ENCODE measurements at places on chromosomes 4 and X. TPM values are rescaled to one million over a fixed set of nuclear protein-coding genes. Genes with fewer than 3 reads are reported as not detected.
A peak's percentile ranks its signal among the peaks of the same experiment; 100 is the strongest.

GRCh38 chr4:153954654-153955053 is 165.8 kb upstream of the SFRP2 start:
- H3K27ac ChIP-seq = no peak overlapping the region
- H3K4me3 ChIP-seq = no peak overlapping the region
- H3K36me3 ChIP-seq = no peaks in the 10 kb centered on the region
- no peaks in the 10 kb centered on the region for H3K27me3 ChIP-seq

- no peak for DNase-seq
- H3K4me3 ChIP-seq = peak overlapping the region; percentile 46
- no peaks in the 10 kb centered on the region for H3K36me3 ChIP-seq
- peaks cover 51% of the 10 kb centered on the region for H3K4me1 ChIP-seq
These were observed 689 bp downstream of the SSR4 start for GRCh38 chrX:153794897-153795816.

DNA sequence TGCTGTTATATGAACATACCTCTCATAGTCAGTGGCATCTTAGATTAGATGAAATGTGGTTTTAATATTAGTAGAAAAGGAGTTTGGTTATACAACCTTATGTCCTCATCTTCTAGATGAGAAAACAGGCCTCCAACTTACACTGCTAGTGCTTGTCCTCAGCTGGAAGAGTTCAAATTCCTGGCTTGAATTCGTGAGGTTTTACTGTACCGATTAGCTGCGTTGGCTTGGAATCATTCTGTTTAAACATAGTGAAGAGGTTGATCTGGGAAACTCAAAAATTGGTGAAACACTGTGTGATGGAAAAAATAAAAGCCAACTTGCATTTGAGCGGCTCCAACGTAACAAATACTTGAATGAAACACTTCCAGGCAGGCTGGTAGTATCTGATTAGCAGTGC is 81.0 kb downstream of the LNX1 start:
- H3K27me3 ChIP-seq = no peaks in the 10 kb centered on the region
- H3K27ac ChIP-seq = no peak overlapping the region
- no peaks in the 10 kb centered on the region for H3K36me3 ChIP-seq
- H3K4me1 ChIP-seq = no peaks in the 10 kb centered on the region
- no peak overlapping the region for H3K4me3 ChIP-seq

GRCh38 chrX:119008110-119008744 is 33.8 kb downstream of the LONRF3 start:
- H3K27me3 ChIP-seq = no peaks in the 10 kb centered on the region
- H3K4me1 ChIP-seq = no peaks in the 10 kb centered on the region
- no peak overlapping the region for H3K4me3 ChIP-seq
- peak; percentile 14 for DNase-seq

DNA sequence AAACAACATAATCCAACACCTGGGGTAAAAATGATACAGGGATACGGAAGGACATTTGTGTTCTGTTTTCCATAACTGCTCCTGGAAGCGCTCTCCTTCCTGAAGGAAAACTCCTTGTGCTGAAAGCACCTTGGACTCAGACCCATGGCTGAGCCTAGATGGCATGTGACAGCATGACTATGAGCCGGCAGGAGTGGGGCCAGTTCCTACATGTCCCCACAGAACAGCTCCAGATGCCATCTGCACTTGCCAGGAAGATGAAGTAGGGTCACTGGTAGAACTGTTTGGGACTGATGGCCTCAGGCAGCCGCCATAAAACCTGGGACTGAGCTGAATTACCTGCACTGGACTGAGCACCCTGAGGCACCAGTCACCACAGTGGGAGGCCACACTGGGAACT is 56.0 kb upstream of the BCLAF3 start:
- H3K27me3 ChIP-seq = no peaks in the 10 kb centered on the region
- H3K4me3 ChIP-seq = no peak overlapping the region
- DNase-seq = no peak
- H3K4me1 ChIP-seq = no peaks in the 10 kb centered on the region
- H3K36me3 ChIP-seq = no peaks in the 10 kb centered on the region

DNA sequence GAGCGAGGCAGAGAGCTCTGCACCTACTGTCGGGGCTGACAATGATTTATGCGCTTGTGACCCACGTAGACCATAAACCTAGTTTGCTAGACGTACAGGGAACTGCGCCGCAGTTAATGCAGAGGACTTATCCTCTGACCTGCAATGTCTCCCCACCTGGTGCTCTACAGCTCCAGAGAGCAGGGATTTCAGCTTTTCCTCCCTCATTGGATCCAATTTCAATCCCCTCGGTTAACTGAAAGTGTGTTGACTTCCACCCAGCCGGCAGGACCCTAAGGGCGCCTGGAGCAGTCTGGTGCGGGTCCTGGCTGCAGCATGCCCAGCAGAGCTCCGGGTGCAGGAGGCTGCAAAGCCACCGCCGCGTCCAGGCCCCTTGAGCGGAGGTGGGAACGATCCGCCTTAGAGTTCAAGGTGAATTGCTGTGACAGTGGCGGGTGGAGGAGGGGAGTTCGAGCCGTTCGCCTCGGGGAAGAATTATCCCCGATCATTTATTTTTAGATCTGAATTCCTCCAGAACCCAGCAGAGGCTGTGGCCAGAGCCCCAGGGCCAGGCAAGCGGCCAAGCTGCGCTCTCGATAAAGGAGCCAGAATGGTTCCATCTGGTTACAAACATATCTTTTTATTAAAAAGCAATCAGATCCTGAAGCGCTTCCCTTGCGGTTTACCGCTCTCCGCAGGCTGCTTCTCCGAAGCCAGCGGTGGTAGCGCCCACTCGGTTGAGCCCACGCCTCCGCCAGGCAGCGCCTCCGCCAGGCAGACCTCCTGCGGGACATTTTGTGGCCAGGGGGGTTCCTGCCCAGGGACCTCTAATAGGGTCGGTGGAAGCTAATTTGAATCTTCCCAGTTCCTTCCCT is 66.0 kb downstream of the FBXO8 start:
- H3K27ac ChIP-seq = peak overlapping the region; percentile 20
- no peak overlapping the region for H3K4me3 ChIP-seq
- DNase-seq = peak; percentile 33
- H3K36me3 ChIP-seq = no peaks in the 10 kb centered on the region
- H3K4me1 ChIP-seq = peaks cover 29% of the 10 kb centered on the region
- no peaks in the 10 kb centered on the region for H3K27me3 ChIP-seq

Gene STAP1
- not detected for total RNA-seq

Gene SLC26A1
- total RNA-seq = 1.6 TPM

Measured in body of pancreas (tissue), 4 donors.